ENCODE measurements at places on chromosomes 16 and 17.
A peak's percentile ranks its signal among the peaks of the same experiment; 100 is the strongest.

GRCh38 chr17:67602974-67603373 is 114.8 kb upstream of the NOL11 start:
- peak; percentile 34 for DNase-seq

DNA sequence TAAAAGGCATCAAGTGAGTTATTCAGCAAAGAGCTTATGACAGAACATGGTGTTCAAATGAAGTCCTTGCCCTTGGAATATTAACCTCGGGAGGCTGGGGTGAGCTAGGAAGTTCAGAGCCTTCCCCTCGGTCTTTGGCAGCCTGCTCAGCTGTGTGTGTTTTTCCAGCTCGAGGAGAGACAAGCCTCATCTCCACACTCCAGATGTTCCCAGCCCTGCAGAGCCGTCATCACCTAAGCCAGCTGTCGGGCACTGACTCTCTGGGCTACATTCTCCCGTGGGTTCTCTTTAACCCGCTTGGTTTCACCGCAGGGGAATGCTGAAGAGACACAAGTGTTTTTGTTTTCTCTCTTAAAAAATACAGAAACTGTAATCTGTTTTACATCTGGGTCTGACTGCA is 47.1 kb downstream of the IRX3 start:
- DNase-seq, result no peak

GRCh38 chr17:64306850-64307463 is 43.9 kb upstream of the TEX2 start:
- peak; percentile 68 for DNase-seq

DNA sequence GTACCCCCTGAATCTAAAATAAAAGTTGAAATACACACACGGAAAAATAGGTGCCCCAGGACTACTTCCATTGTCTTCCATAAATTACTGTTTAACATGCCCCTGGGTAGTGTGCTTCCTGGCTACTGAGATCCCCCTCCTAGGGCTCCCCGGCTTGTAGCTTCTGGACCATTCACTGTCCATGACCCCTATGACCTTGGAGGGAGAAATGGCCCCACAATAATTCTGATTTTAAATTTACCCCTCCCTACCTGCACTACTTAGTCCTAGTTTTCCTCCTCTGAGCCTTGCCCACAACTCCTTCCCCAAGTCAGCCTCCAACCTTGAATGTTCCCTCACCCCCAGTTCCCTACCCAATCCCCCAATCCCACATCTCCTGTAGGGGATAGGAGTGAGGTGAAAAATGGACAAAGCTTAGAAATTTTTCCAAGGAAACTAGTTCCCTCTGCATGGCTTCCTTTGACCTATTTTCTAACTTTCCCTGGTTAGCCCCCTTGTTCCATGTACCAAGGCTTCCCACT is 9.5 kb upstream of the MSL1 start:
- no peak for DNase-seq

DNA sequence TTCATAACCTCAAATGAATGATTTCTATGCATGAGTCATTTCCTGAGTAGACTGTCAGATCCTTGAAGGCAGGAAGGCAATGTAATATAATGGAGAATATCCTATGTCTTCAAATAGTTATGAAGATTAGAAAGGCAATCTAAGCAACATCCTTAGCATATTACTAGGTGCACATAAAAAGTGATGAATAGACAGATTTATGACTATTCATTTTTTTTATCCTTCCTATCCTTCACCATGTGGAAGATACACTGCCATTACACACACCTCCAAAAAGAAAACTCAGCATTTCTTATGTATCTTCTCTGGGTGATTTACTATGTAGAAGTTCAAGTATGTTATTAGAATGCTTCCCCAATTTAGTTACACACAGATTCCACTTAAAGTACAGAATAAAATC is 126.4 kb upstream of the MAF start:
- DNase-seq, result no peak

DNA sequence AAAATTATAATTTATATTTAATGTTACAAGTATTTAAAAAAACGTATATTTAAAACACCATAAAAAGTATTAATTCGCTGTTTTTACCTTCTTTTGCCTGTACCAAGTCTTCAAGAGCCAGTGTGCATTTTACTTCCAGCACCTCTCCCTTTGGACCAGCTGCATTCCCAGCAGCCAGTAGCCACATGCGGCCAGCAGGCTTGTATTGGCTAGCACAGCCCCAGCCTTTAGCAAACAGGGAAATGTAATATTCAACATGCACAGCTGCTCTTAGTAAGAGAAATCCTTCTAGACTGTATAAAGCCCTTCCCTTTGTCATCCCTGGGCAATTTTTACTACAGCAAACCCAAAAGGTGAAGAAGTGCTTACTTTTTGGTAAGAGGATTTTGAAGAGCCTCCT is 6.6 kb downstream of the DHODH start:
- DNase-seq, result no peak

DNA sequence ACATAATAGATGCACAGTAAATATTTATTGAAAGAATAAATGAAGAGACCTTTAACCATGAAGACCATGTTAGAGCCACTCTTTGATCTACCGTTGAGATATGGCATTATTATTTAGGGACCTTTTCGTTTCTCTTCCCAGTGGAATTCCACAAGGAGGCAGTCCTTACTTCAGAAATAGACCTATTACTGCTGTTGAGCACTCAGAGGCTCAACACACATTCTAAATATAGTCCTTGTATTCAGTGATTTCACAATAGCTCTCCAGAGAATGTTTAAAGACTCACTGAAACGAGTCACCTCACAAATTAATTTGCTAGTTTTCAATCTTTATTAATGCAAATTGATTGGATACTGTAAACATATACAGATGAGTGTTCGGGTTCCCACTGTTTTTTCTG is 603.8 kb downstream of the CDH8 start:
- DNase-seq, result no peak

- DNase-seq, result peak; percentile 48
Observed at GRCh38 chr16:88527186-88527936, 42.8 kb upstream of the ZC3H18 start.

DNA sequence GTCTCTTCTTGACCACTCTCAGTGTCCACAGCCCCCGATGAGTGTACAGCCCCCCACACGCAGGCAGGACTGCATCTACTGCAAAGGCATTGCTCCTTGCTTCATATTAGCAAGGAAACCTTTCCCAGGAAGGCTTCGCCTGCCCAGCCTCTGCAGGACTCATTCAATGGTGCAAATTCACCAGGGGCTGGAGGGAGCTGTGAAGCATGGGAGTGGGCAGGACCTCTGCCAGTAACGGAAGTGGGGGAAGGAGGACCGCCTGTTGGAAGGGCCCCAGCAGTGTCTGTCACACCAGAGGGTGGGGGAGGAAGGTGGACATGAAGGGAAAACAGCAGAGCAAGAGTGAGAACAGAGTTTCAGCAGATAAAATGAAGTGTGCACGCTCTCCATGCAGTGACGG is 2.5 kb downstream of the SPATA33 start:
- DNase-seq, result no peak

DNA sequence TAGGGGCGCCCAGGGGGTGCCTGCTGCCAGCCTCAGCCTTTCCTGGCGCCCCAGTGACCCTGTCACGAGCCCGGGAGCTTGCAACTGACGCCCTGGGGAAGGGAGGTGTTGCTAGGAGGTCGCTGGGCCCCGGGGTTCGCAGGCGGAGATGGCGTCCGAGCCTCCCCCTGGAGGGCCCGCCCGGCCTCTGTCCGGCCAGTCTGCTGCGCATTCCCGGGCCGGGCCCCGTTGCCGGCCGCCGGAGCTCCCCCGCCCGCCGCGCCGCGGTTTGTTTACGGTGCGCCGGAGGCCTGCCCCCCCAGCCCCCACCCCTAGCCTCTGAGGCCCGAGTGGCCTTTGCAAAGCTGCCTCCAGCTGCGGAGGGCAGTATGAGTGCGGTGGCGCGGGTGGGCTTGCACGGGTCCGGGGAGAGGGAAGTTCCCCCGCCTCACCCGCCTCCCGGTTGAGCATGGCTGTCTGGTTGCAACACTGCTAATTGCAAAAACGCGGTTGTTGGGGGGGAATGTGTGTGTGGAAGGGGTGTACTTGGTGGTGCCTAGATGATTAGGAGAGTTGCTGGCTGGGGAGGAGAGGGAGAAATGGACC is 514 bp downstream of the THRA start:
- DNase-seq, result peak; percentile 43

- no peak for DNase-seq
Observed at GRCh38 chr17:49602783-49603182, 27.1 kb downstream of the NXPH3 start.

DNA sequence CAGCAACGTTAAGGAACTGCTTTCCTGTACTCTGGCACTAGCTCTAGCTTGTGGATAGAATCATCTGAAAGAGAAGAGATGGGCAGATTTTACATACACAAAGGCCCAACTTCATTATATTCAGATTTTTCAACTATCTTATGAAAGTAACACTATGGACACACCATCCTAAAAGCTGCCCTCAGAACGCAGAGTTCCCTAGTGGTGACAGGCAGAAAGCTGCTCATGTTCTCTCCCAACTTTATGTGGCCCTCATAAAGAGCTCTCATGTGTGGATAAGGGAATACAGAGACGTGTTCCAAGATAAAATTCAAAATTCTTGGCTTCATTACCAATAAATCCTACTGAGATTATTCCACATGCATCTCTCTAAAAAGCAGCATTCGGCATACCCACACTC is 1.5 kb downstream of the CFAP20 start:
- DNase-seq, result no peak

- no peak for DNase-seq
Observed at GRCh38 chr17:14353861-14354474, 53.1 kb downstream of the HS3ST3B1 start.

DNA sequence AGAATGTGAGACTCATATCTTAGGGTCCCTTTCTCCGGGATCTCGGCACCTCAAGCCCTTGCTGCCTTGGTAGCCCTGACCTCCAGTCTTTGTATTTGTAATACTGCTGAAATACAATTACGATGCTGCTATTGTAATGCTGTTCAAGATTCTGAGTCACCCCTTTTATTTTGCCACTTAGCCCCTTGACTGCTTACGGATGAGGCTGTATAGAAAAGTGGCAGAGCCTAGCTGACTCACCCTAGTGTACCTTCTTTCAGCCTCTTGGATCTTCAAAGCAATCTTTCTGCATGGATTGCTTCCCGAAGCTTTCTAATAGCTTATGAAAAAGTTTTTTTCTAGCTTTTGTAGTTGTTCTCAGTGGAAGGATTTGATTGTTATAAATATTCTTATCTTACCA is 187.9 kb downstream of the KCNJ2 start:
- DNase-seq, result no peak

DNA sequence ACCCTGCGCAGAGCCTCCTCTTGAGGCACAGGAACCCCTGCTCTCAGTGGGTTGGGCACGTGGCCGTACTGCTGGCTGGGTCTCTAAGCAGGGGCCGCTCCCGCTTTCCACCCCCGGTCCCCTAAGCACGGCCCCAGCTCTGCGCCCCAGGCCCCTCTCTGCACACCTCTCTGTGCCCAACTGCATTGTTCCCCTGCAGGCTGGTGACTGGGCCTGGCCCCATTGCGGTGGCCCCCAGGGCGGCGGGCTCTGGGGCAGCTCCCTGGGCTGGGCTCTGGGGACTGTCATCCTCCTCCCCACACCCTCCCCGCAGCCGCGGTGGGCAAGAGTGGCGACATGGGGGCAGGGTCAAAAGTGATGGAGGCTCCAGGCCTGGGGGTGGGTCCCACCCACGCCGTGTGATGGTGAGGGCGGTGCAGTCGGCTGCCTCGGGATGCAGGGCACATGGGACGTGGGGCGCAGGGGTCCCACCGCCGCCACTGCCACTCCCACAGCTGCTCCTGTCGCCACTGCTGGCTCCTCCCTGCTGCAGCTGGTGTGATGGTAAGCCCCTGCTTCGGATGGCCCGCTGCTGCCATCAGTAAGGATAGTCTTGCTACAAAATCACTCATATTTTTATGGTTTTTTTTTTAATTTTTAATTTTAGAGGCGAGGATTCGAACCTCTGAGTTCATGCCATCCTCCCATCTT is 15.2 kb upstream of the ITGB3 start:
- DNase-seq, result no peak

GRCh38 chr17:64938290-64938689 is 19.0 kb upstream of the LRRC37A3 start:
- no peak for DNase-seq

DNA sequence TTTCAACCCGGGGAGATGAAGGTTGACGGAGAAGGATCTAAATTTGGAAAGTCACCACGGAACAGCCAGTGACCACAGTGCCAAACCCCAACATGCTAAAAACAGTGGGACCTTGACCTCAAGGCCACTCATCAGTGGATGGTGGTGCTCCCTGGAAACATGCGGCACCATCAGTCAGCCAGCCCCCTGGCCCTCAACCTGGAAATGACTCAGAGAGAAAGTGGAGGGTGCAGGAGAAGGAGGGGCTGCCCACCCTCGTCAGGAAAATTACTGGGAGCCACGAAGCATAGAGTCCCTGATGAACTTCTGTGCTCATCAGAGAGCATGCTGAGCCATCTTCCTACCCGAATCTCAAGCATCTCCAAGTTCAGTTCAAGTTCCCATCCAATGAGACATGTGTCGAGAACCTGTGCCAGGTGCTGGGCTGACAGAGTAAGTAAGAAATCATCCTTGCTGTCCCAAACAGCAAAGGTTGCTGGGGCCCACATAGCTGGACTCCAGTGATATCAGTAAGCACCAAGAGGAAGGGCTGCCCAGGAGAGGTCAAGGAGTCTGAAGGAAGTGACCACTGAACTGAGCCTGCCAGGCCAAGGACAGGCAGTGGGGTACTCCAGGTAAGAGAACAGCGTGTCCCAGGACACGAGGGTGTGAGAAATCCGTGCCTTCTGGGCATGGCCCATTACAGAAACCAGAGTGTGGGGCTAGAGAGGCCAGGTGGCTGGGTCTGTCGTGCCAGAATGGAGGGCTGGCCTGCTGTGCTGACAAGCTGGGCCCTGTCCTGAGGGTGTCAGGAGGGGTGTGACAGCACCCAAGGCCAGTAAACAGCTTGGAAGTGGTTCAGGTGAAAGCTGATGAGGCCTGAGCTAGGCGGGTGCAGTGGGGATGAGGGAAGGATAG is 5.2 kb downstream of the PECAM1 start:
- DNase-seq, result peak; percentile 84

DNA sequence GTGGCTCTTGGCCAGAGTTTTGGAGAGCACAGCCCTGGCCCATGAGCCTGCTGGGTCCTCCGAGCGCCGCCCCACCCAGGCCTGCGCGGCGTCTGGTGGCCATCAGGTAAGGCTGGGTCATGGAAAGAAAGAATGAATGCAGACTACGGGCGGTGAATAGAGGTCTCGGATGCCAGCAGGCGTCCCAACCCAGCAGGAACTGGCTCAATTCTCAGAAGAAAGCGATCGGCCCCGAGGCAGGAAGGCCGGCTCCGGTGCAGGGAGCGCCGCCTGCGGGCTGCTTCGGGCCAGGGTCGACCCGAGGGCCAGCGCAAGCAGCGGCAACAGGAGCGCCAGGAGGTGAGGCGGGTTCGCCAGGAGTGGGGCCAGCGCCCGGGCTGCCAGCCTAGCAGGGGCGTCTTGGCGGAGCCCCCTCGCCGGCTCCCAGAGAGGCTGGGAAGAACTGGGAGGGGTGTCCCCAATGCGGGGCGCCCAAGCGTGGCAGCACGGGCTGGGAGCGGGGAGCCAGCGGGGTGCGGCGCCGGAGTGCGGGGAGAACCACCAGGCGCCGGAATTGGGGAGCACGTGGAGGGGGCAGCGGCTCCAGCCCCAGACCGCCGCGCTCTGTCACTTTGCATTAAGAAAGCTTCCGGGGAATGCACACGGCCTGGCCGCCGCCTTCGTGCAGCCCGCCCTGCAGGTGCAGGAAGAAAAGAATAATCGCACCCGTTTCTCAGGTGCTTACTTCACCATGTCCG is 7.1 kb upstream of the TMC5 start:
- DNase-seq, result no peak
